ENCODE measurements at places on chromosomes 11 and 22. TPM values are rescaled to one million over a fixed set of nuclear protein-coding genes. Genes with fewer than 3 reads are reported as not detected.

SLC15A3 gene
- 29.9 TPM for total RNA-seq

NRGN gene
- 27.2 TPM for total RNA-seq

DNA sequence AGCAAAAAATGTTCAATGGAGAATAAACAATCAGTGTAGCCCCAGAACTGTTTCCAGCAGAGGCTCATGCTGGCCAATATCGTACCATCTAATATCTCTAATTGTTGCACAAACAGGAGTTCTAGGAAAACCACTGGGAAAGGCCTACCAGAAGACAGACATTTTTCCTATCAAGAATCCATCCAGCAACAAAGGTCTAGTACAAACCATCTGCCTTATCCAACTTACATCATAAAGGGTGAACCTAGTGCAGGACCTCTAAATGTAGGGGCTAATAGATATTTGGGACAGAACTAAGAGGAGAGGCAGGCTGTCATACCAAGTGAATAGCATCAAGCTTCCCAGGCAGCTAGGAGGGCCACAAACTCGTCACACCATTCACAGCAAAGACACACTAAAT is 18.7 kb downstream of the PAX6 start:
- peaks cover 17% of the 10 kb centered on the region for H3K27me3 ChIP-seq
- H3K27ac ChIP-seq: no peak overlapping the region
- H3K36me3 ChIP-seq: no peaks in the 10 kb centered on the region

GRCh38 chr11:34300026-34300925 is 57.5 kb downstream of the ABTB2 start:
- no peaks in the 10 kb centered on the region for H3K27me3 ChIP-seq
- H3K4me3 ChIP-seq: no peak overlapping the region
- DNase-seq: no peak
- no peak overlapping the region for H3K27ac ChIP-seq

FOSL1 gene
- 11.4 TPM for total RNA-seq

DNA sequence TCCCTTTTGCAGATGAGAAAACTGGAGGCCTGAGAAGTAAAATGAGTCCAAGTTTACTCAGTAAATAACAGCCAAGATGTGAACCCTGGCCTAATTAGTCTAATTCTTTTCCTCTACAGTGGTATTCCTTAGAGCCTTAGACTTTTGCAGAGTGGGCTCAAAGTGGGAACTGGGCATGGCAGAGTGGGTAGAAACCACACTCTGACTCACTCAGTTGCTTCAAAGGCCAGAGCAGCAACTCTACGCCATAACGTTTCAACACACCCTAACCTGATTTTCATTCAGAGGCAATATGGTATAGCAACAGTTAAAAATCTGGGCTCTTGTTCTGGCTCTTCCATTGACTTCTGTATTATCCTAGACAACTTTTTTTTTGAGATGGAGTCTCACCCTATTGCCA is 2.8 kb downstream of the THRSP start:
- H3K27me3 ChIP-seq: no peaks in the 10 kb centered on the region
- no peak for DNase-seq
- no peak overlapping the region for H3K27ac ChIP-seq
- no peak overlapping the region for H3K4me3 ChIP-seq
- H3K4me1 ChIP-seq: no peaks in the 10 kb centered on the region
- peaks cover 11% of the 10 kb centered on the region for H3K36me3 ChIP-seq

All from lung (tissue), 17 donors.